T-helper 2 cell treated with Interferon-gamma antibody and Interleukin-4, amounts not matched to agents 5 μg/mL and 100 μg/mL, for 36 hours (primary cell): ENCODE measurements at places on chromosomes 5 and 9.
A peak's percentile ranks its signal among the peaks of the same experiment; 100 is the strongest.

DNA sequence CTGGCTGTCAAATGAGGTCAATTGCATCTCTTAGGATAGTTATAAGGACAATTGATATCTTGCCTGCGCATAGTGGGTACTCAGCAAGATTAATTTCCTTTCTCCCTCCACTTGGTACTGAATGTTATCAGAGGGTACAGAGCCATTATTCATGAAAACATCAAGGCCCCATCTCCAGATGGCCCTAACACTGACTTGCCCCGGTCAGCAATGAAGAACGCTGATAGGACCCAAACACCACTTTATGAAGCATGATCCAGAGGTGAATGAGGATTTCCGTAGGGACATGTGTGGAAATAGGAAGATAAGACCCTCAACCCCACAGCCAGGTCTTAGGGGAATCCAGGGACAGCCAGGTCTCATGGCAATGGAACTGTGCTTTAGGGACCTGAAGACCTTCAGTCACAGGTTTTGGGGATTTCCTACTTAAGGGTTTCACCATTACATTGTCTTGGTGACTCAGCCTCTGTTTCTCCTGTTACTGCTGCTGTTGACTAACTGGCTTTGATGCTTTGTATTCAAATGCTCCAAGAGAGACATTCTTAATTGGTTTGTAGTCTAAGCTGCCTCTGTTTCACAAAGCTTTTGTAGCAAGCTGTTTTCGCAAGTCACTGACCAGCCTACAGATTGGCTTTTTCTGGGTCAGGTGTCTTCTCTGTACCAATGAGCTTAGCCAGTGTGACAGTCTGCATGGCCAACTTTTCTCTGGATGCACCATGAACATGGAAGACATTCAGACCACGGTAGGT, 35.3 kb upstream of the IQGAP2 start:
- no peak overlapping the region for H3K27ac ChIP-seq
- peaks cover 17% of the 10 kb centered on the region for H3K4me1 ChIP-seq
- H3K36me3 ChIP-seq: peaks cover 3% of the 10 kb centered on the region
- peaks cover 3% of the 10 kb centered on the region for H3K27me3 ChIP-seq
- H3K4me3 ChIP-seq: no peak overlapping the region

- no peak for DNase-seq
- no peak overlapping the region for H3K27ac ChIP-seq
- no peaks in the 10 kb centered on the region for H3K27me3 ChIP-seq
- H3K36me3 ChIP-seq: no peaks in the 10 kb centered on the region
Observed at GRCh38 chr5:9439531-9440292, 106.2 kb downstream of the SEMA5A start.

DNA sequence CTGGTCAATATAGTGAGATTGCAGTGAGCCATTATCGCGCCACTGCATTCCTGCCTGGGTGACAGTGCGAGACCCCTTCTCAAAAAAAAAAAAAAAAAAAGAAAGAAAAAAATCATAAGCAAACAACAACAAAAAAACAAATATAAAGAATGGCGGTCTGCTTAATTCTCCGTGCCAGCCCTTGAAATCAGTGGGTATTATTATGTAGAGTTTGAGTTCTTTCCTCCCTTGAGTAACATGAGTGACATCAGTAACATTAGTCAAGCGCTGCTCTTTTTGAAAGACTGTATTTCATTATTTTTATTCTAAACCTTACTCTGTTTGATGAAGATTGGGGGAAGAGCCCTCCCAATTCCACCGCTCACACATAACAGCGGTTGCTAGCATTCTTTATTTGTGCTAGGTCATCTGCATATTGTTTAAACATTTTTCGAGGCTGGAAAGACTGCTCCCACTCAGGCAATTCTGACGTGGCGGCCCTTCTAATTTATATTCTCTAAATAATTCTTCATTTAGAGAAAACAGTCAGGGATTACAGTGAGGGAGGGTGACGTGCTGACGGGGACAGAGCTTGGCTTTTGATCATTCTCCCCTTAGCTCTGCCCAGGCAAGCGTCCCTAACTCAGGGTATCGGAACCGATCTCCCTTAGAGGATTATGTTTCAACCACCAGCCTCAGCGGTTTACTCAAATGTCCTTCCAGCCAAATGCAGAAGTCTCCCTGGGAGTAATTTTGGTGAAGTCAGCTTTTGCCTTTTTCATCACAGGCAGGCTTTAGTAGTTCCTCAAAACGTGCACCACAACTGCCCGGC, 860 bp upstream of the MARCHF6 start:
- H3K4me1 ChIP-seq: peaks cover 31% of the 10 kb centered on the region
- DNase-seq: no peak
- H3K36me3 ChIP-seq: peaks cover 8% of the 10 kb centered on the region
- H3K4me3 ChIP-seq: peak overlapping the region; percentile 89

GRCh38 chr9:19074836-19075235, 25.6 kb downstream of the RRAGA start:
- DNase-seq: no peak
- H3K27ac ChIP-seq: no peak overlapping the region
- peaks cover 50% of the 10 kb centered on the region for H3K36me3 ChIP-seq
- no peaks in the 10 kb centered on the region for H3K27me3 ChIP-seq
- H3K4me3 ChIP-seq: no peak overlapping the region

DNA sequence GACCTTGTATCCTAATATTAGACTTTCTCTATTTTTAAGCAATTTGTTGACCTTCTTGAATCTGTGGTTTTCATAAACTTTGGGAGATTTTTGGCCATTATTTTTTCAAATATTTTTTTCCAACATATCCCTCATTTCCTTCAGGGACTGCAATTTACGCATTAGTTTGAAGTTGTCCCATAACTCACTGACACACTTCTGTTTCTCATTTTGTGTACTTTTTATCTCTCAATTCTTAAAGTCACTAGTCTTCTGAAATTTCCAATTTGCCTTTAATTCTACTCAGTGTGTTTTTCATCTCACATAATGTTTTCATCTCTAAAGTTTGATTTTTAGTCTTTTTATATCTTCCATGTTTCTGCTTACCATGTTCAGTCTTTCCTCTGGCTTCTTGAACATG, 356.8 kb downstream of the RAB3C start:
- H3K27me3 ChIP-seq: peaks cover 8% of the 10 kb centered on the region
- no peak overlapping the region for H3K4me3 ChIP-seq
- H3K36me3 ChIP-seq: no peaks in the 10 kb centered on the region
- no peak for DNase-seq
